ENCODE measurements at places on chromosomes 16 and 17. TPM values are rescaled to one million over a fixed set of nuclear protein-coding genes. Genes with fewer than 3 reads are reported as not detected.

- H3K27me3 ChIP-seq: no peaks in the 10 kb centered on the region
- H3K4me3 ChIP-seq: peak overlapping the region; percentile 84
- H3K36me3 ChIP-seq: no peaks in the 10 kb centered on the region
Measured at GRCh38 chr16:46830417-46830901, 521 bp downstream of the C16orf87 start.

GRCh38 chr17:29195465-29196081 is 15.4 kb upstream of the MYO18A start:
- no peak overlapping the region for H3K4me3 ChIP-seq
- no peak overlapping the region for H3K27ac ChIP-seq
- DNase-seq: no peak
- no peaks in the 10 kb centered on the region for H3K4me1 ChIP-seq

GRCh38 chr16:22098405-22099255 is 6.3 kb downstream of the VWA3A start:
- DNase-seq: peak; percentile 85
- H3K4me1 ChIP-seq: no peaks in the 10 kb centered on the region
- H3K4me3 ChIP-seq: no peak overlapping the region
- no peak overlapping the region for H3K27ac ChIP-seq
- no peaks in the 10 kb centered on the region for H3K27me3 ChIP-seq

GRCh38 chr17:73744411-73744810 is 100.2 kb upstream of the SDK2 start:
- no peak overlapping the region for H3K4me3 ChIP-seq
- no peak overlapping the region for H3K27ac ChIP-seq
- H3K4me1 ChIP-seq: no peaks in the 10 kb centered on the region
- H3K36me3 ChIP-seq: no peaks in the 10 kb centered on the region

DNA sequence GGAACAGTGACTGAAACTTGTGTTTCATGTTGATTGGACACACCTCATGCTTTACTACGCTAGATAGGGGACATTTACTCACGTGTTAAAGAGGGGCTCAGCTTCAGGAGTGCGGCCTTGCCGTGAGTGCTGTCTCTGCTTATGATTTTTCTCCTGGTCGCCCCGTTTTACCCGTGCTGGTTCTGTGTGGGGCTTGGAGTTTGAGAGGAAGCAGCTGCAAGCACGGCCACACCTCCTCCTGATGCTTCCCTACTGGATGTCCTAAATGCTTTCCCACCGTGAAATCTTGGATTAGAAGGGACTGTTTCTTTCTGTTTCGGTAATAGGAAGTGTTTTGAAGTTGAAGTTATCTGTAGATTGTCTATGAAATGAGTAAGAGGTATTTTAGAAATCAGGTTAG is 54.0 kb upstream of the ZNF750 start:
- H3K27ac ChIP-seq: no peak overlapping the region
- peaks cover 6% of the 10 kb centered on the region for H3K4me1 ChIP-seq
- H3K27me3 ChIP-seq: no peaks in the 10 kb centered on the region
- H3K4me3 ChIP-seq: no peak overlapping the region
- no peak for DNase-seq

GRCh38 chr17:59331929-59332748 is 684 bp downstream of the YPEL2 start:
- peak overlapping the region; percentile 78 for H3K4me3 ChIP-seq
- peak; percentile 89 for DNase-seq
- no peaks in the 10 kb centered on the region for H3K36me3 ChIP-seq
- peak overlapping the region; percentile 97 for H3K27ac ChIP-seq
- no peaks in the 10 kb centered on the region for H3K27me3 ChIP-seq
- peaks cover 44% of the 10 kb centered on the region for H3K4me1 ChIP-seq

- no peaks in the 10 kb centered on the region for H3K27me3 ChIP-seq
- H3K36me3 ChIP-seq: no peaks in the 10 kb centered on the region
- H3K4me1 ChIP-seq: peaks cover 46% of the 10 kb centered on the region
- peak; percentile 82 for DNase-seq
Measured at GRCh38 chr17:27495460-27495859, 39.2 kb downstream of the KSR1 start.

- H3K4me3 ChIP-seq: no peak overlapping the region
- H3K27ac ChIP-seq: no peak overlapping the region
- no peak for DNase-seq
- no peaks in the 10 kb centered on the region for H3K36me3 ChIP-seq
Measured at GRCh38 chr16:19127674-19128131, 13.9 kb downstream of the ITPRIPL2 start.

- no peak overlapping the region for H3K4me3 ChIP-seq
- H3K27me3 ChIP-seq: peaks cover 28% of the 10 kb centered on the region
- H3K4me1 ChIP-seq: no peaks in the 10 kb centered on the region
- no peak for DNase-seq
- H3K36me3 ChIP-seq: no peaks in the 10 kb centered on the region
Measured at GRCh38 chr17:80478487-80479245, 2.3 kb upstream of the NPTX1 start.

DNA sequence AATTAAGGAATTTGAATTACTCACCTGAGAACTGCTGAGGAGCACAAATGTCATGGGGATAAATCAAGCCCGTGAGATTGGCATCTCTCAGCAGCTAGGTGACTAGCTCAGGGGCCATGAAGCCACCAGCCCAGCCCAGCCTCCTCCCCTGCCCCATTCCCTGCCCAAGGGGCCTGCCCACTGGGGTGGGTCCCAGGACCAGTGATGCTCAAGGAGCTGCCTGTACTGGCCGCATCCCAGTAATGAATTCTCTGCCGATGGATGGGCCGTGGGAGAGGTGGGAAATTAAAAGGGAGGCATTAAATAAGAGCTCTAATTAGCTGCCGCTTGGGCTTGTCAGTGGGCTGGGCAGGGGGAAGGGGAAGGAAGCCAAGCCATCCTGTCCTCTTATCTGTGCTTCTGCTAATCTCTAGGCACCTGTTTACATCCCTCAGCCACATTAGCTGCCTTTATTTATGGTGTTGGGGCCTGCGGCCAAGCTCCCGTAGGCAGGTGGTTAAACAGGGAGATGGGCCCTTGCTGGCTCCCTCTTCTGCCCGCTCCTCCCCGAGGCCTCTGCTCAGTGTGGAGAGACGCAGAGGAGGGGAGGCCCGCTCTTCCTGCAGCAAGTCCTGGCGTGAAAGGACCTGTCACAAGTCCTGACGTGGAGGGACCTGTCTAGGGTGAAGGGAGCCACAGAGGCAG is 48.8 kb downstream of the PIPOX start:
- no peak overlapping the region for H3K27ac ChIP-seq
- no peaks in the 10 kb centered on the region for H3K36me3 ChIP-seq
- H3K4me3 ChIP-seq: no peak overlapping the region
- no peak for DNase-seq
- H3K27me3 ChIP-seq: no peaks in the 10 kb centered on the region

DNA sequence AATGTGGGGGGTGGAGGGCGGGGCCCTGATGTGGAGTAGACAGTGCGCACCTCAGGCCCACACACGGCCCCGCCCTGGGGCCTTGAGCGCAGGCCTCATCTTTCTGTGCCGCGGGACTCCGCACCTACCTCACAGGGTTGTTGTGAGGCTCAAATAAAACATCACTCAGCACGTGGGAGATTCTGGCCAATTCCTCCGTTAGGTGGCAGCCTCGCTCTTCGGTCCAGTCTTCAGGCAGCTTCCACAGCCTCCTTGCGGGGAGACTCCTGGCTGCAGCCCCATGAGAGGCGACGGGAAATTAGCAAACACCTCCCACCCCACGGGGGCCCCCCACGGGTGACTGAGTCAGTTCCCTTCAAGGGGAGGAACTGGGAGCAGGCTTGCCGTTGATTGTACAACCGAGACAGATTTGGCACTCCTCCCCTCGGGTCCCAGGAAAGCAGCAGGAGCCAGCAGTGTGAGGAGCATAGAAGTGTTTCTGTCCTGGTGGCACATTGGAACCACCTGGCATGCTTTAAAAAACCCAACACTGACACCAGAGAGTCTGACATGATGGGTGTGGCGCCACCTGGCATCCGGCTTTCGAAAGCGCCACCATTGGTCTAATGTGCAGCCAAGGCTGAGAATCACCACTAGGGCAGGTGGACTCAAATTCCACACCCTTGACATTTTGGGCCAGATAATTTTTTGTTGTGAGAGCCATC is 7.6 kb downstream of the MRM1 start:
- peaks cover 2% of the 10 kb centered on the region for H3K4me1 ChIP-seq
- no peak overlapping the region for H3K27ac ChIP-seq
- H3K27me3 ChIP-seq: no peaks in the 10 kb centered on the region
- no peak overlapping the region for H3K4me3 ChIP-seq
- peak; percentile 80 for DNase-seq

GRCh38 chr17:72561266-72561665 is 440.4 kb downstream of the SOX9 start:
- H3K27me3 ChIP-seq: no peaks in the 10 kb centered on the region
- no peak overlapping the region for H3K27ac ChIP-seq
- no peak for DNase-seq
- H3K4me1 ChIP-seq: no peaks in the 10 kb centered on the region
- no peaks in the 10 kb centered on the region for H3K36me3 ChIP-seq

GRCh38 chr17:31327534-31328159 is 6.2 kb upstream of the EVI2A start:
- H3K27me3 ChIP-seq: no peaks in the 10 kb centered on the region
- H3K4me1 ChIP-seq: no peaks in the 10 kb centered on the region
- no peak for DNase-seq
- peaks cover 3% of the 10 kb centered on the region for H3K36me3 ChIP-seq

- H3K36me3 ChIP-seq: no peaks in the 10 kb centered on the region
- H3K27me3 ChIP-seq: no peaks in the 10 kb centered on the region
- no peak overlapping the region for H3K4me3 ChIP-seq
- no peak overlapping the region for H3K27ac ChIP-seq
Measured at GRCh38 chr16:26196310-26196709, 504.6 kb downstream of the HS3ST4 start.

- no peaks in the 10 kb centered on the region for H3K27me3 ChIP-seq
- no peak overlapping the region for H3K4me3 ChIP-seq
- H3K4me1 ChIP-seq: no peaks in the 10 kb centered on the region
- peaks cover 40% of the 10 kb centered on the region for H3K36me3 ChIP-seq
- H3K27ac ChIP-seq: no peak overlapping the region
Measured at GRCh38 chr17:42720996-42721583, 23.8 kb downstream of the EZH1 start.

DNA sequence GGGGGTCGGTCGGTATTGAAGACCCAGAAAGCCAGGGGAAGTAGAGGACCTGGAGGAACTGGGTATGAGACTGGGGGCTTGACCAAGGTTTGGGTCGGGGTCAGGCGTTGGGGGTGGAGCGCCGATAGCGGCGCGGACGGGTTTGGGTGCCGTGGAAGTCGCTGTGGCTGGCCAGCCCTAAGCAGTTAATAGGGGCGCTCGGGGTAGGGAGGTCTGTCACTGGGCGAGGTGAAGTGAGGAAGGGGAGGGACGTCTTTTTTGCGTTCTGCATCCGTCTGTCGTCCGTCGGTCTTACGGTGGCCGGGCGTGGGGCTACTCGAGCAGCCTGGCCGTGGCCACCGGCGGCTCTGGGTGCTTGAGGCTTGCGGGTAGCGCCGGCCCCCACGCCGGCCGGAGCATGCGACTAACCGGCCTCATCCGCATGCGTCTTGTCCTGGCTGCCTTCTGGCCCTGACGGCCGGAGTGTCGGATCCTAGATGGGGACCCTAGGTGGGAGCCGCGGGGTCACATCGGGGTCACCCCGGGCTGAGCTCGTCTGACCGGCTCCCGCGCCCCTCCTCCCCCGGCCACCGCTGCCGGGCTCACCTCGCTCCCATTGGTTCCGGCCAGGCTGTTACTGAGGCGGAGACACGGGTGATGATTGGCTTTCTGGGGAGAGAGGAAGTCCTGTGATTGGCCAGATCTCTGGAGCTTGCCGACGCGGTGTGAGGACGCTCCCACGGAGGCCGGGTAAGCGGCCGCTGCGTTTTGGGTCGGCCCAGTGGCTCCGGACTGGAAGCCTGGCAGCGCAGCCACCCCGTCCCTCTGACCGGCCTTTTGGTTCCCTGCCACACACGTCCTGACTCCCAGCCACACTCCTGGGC is 10.3 kb upstream of the TMEM88 start:
- no peaks in the 10 kb centered on the region for H3K36me3 ChIP-seq
- no peaks in the 10 kb centered on the region for H3K27me3 ChIP-seq
- H3K4me1 ChIP-seq: peaks cover 8% of the 10 kb centered on the region
- H3K4me3 ChIP-seq: peak overlapping the region; percentile 84
- peak; percentile 97 for DNase-seq

DNA sequence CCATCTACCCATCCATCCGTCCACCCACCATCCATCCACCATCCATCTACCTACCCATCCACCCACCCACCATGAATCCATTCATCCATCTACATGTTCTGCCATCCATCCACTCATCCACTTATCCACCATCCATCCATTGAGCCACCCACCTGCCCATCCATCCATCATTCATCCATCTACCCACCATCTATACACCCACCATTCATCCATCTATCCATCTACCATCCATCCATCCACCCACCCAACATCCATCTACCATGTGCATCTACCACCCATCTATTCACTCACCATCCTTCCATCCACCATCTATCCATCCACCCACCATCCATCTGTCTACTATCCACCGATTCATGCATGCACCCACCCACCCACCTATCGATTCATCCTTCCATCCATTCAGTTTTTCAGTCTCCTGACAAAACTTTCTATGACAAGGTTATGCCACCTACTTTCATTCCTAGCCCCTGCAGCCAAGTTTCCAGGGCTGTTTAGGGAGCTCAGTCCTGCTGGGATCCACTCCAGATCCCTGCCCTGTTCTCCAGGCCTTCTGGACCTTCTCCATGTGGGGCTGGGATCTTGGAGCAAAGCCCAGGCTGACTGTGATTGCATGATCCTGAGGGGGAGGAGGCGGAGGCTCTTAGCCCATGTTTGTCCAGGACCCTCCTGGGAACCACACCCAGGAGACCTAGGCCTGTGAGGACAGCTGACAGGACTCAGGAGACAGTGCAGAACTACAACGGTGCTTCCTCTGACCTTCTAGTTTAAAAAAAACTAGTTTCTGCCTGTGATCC is 27.4 kb downstream of the BCO1 start:
- no peaks in the 10 kb centered on the region for H3K4me1 ChIP-seq
- H3K27ac ChIP-seq: no peak overlapping the region
- no peak for DNase-seq
- no peaks in the 10 kb centered on the region for H3K36me3 ChIP-seq

The PRDM7 gene
- total RNA-seq: not detected

The TLCD1 gene
- 25.3 TPM for total RNA-seq

The ACSF3 gene
- total RNA-seq: 33.2 TPM

The C1QTNF8 gene
- total RNA-seq: not detected

The CA5A gene
- total RNA-seq: not detected

Data from kidney (tissue), 22 donors.